Endothelial cell of umbilical vein (primary cell): ENCODE measurements at places on chromosomes 2 and 18. TPM values are rescaled to one million over a fixed set of nuclear protein-coding genes. Genes with fewer than 3 reads are reported as not detected.
A peak's percentile ranks its signal among the peaks of the same experiment; 100 is the strongest.

SLC9A4 gene
- 0.07 TPM in 1 of 2 replicates, not detected in the other for total RNA-seq

ZSWIM2 gene
- not detected in 2 replicates for total RNA-seq

DNA sequence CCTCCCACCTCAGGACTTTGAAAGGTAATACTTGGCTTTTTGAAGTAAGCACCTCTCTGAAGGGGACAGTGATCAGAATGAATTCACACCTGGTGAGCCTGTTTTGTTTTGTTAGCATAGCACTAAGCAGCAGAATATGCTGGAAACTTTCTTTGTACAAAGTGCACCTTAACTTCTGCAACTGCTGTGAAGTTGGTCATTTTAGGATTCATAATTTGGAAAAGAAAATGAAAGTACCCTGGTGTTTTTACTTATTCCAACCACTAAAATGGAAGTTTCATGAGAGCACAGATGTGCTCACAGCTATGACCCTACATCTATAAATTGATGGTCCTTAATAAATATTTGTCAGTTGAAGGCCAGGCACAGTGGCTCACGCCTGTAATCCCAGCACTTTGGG, 257.8 kb upstream of the STON1 start:
- no peaks in the 10 kb centered on the region for H3K4me1 ChIP-seq
- no peak overlapping the region for H3K4me3 ChIP-seq
- H3K36me3 ChIP-seq, result no peaks in the 10 kb centered on the region
- no peak overlapping the region for H3K27ac ChIP-seq

- H3K4me1 ChIP-seq, result no peaks in the 10 kb centered on the region
- H3K27ac ChIP-seq, result no peak overlapping the region
- no peaks in the 10 kb centered on the region for H3K27me3 ChIP-seq
- no peak overlapping the region for H3K4me3 ChIP-seq
- no peaks in the 10 kb centered on the region for H3K36me3 ChIP-seq
- no peak for DNase-seq
These were observed 216.9 kb upstream of the RAB6C start for GRCh38 chr2:129762386-129763189.

DNA sequence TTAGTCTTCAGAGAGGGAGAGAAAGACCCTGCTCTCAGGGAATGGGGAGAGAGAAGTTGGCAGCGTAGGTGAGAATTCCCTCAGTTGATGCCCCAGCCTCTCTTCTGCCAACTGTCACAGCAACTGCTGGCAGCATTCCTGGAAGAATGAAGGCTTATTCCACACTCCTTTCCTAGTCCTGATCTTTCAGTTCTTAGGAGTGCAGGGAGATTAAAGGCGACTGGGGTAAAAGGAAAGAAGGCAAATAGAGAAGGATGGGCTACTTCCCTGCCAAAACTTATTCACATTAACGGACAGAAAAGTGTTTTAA, 65.9 kb upstream of the ACAA2 start:
- DNase-seq, result no peak
- H3K27ac ChIP-seq, result no peak overlapping the region
- peaks cover 4% of the 10 kb centered on the region for H3K4me1 ChIP-seq
- no peaks in the 10 kb centered on the region for H3K36me3 ChIP-seq
- H3K4me3 ChIP-seq, result no peak overlapping the region

CD8B2 gene
- not detected in 2 replicates for total RNA-seq

AFF3 gene
- 0.07 and 0.16 TPM in 2 replicates for total RNA-seq

- no peak overlapping the region for H3K27ac ChIP-seq
- no peak overlapping the region for H3K4me3 ChIP-seq
- DNase-seq, result peak; percentile 37
These were observed 3.0 kb downstream of the DAPL1 start for GRCh38 chr2:158797963-158798700.

DNA sequence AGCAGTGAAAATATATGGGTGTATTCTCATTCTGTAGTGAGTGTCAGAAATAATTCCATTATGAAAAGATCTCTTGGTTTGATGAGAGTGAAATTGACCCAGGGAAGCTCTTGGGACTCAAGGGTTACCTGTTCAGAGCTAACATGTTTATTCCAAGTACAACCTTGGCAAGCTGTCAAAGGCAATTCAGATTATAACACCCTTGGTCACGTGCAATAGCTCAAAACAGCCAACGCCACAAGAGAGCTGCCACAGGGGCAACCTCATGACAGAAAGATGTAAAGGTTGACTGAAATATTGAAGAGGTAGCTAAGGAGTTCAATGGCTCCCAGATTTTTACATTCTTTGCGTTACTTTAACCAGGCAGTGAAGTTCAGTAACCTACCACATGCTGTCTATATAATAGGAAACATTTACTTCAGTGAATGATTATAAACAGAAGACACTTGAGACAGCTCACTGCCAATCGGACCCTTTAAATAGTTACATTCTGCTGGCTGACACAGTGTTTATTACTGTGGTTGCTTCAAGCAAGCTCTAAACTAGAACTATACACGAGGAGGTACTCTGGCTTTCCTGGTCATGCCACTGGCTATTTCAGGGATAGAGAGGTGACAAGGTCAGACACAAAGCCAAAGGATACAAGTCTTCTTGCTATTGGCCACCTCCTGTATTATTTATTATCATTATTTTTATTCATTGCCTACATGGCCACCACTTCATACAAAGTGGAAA, 187.3 kb downstream of the PID1 start:
- H3K27ac ChIP-seq, result no peak overlapping the region
- H3K36me3 ChIP-seq, result no peaks in the 10 kb centered on the region
- H3K4me3 ChIP-seq, result no peak overlapping the region
- no peak for DNase-seq
